ENCODE measurements at places on chromosomes 5 and 9. TPM values are rescaled to one million over a fixed set of nuclear protein-coding genes. Genes with fewer than 3 reads are reported as not detected.

DNA sequence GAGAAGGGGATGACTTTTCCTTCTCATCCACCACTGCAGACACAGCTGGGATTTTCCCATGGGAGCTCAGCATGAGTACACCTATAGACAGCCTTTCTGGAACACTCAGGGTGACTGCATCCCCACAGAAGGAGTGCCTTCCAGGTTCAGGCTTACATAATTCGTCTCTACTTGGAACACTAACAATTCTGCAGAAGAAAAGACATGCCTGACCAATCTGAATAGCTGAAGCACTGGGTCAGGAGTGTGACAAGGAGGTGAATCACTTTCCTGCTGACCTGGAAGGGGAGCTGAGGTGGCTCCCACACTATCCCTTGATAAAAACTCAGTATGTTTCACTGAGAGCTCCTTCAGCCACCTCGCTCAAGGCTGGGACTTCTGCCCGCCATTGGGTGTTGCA lies 425.3 kb downstream of the TLR4 start:
- no peaks in the 10 kb centered on the region for H3K4me1 ChIP-seq
- no peaks in the 10 kb centered on the region for H3K27me3 ChIP-seq
- no peak for DNase-seq

- no peak overlapping the region for H3K27ac ChIP-seq
- no peak for DNase-seq
- H3K36me3 ChIP-seq, result no peaks in the 10 kb centered on the region
- H3K4me3 ChIP-seq, result no peak overlapping the region
Observed at GRCh38 chr9:91034521-91034920, 232.9 kb downstream of the SYK start.

Gene PCDHB8
- not detected for total RNA-seq

Gene PCDHA12
- not detected for total RNA-seq

Gene GLRX
- 70.6 TPM for total RNA-seq

Gene CDX1
- not detected for total RNA-seq

Data from activated naive CD8-positive, alpha-beta T cell treated with anti-CD3 and anti-CD28 coated beads, Interleukin-2, amount 10 ng/mL, durations not matched to agents 7 days and 5 days (primary cell).